Putamen (tissue), 1 donor: ENCODE measurements at places on chromosomes 3 and 15.

DNA sequence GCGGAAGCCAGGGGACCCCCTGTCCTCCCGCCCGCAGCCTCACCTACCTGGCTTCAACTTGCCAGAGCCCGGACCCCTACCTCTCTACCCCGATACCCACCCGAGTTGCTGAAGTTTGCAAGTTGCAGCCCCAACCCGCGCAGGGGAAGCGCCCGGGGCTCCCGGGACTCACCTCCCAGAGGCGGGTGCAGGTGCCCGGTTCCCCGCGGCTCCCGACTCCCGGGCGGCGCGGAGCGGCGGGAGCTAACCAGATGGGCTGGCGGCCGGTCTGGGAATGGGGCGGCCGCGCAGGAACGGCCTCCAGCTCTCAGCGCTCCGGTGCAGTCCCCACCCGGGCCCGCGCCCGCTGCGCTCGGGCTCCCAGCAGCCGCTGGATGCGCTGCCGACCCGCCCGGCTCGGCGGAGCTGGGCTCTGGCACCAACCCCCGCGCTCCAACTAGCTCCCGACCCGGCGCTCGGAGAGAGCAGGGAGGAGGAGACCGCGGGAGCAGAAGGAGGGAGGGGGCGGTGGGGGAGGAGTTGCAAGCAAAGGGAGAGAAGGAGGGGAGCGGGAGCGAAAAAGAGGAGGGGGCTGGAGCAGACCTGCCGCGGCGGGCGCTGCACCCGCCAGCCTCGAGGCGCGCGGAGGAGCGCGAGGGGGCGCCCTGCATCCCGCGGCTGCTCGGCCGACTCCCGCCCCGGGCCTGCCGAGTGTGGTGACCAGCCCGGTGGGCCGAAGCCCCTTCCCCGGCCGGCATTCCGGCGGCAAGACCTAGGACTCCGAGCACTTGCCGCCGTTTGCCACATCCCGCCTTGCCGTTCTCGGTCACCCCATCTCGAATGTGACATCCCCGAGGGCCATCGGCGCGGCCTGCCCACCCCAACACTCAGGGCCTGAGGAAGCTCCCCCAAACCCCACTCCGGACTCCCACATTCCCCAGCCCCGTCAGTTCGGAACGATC, at the start of gene SEMA5B:
TSS of gene SEMA5B (minus strand) at position 472 of the 941 bp plus-strand sequence. CDS start 66,500 bp downstream, outside the sequence.
- peak; percentile 17 for DNase-seq

- no peak for DNase-seq
Observed at GRCh38 chr15:85874236-85874635, 79.5 kb upstream of the KLHL25 start.

DNA sequence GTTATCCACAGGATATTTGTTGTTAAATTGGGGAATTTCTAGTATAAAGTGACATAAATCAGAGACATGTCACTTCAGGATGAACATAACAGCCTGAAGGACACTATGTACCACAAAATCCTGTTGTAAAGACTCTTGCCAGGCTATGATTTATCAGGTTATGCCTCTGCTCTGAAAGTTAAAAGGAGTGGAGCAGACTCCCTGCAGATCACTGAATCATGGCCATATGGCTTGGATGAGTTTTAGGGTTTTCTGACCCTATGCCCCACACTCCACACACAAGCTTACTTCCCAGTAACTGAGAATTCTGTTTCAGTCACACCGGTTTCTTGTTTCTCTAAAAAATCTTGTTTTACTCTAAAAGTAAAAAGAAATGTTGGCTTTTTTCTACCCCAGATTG, 869.4 kb downstream of the NAALADL2 start:
- DNase-seq = no peak

- peak; percentile 15 for DNase-seq
Observed at GRCh38 chr3:197847866-197848401, 56.9 kb downstream of the LRCH3 start.

GRCh38 chr3:176174060-176174459, 1023.2 kb downstream of the TBL1XR1 start:
- DNase-seq = no peak

DNA sequence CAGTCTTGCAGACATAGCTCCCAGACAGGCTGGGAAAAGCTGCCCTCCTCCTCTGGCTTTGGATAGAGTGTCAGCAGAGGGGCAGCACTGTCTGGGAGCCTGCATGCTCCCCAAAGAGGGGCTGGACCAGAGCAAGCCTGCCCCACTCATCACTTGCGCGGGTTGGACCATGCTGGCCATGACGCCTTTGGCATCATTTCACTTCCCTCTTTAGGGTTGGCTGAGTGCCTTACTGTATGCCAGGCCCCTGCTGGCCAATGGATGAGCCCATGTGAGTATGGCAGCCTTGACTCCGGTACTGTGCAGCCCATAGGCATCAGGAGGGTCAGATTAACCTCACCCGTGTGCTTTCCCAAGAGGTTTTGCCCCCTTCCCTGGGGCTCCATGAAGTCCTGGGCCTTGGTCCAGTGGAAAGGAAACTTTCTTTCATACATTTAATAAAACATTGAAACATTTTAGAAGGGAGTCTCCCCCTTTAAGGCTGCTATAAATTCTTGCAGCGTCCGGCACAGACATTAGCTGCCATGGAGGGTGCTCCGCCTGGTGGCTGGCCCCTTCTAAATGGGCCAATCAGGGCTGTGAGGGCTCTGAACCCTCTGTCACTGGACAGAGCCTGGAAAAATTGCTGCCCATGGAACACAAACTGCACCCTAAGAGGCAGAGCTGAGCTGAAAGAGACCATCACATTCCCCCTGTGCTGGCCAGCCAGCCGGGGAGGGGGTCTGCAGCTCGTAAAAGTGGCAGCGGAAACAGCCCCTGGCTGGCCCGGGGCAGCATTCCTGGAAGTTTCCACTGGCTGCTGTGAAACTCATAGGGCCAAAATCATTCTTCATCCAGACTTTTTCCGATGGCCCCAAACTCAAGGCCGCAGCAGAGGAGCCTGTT, 20.8 kb upstream of the DUSP7 start:
- no peak for DNase-seq

DNA sequence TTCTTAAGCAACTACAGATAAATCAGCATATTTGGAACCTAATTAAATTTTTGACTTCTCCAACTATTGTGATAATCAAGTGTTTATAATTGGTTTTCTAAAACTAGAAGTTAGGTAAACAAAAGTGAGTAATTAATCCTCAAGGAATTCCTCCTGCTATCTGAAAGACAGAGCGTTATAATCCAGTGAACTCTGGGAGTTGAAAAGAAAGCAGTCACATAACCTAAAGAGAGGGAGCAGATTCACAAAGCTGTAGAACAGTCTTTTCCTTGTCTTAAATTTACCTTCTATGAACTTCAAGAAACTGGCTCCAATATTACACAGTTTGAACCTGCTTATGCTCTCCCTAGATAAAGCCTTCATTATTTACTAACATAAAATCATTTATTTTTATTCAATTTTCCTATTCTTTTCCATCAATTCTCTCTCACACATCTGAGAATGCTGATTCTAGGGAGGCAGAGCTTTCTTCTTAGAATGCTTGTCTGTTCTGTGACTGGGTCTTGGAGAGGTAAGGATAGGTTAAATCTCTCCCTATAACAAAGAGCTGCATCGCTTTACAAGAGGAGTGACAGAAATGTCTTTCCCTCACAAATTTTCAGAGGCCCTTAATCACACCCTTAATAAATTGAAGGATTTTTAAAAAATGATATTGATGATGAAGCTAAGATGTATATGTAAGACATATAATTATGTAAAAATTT, 132.8 kb downstream of the TUSC7 start:
- DNase-seq = no peak

DNA sequence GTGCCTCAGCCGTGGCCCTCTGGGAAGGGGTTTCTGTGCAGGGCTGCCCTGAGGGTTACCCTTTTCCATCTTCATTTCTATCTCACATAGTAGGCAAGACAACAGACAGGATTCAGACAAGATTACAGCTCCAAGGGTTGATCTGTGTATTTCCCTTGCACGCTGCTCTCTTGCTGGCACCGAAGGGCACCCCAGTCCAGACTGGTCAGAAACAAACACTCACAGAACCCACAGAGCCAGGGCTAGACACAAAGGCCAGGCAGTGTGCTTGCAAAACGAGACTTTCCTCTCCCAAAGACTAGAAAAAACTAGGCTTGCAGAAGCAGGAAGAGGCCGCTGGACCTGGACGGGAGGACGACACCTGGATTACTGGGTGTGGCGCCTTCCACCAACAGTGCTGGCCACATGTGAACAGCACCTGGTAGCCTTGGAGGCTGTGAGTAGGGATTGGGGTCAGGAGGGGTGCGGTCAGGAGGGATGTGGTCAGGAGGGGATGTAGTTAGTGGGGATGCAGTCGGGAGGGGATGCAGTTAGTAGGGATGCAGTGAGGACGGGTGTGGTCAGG, 96.8 kb downstream of the BDH1 start:
- DNase-seq = no peak

GRCh38 chr3:8739757-8740504, 6.3 kb downstream of the CAV3 start:
- DNase-seq = no peak

- no peak for DNase-seq
Observed at GRCh38 chr3:11250902-11251806, 21.0 kb upstream of the ATG7 start.

DNA sequence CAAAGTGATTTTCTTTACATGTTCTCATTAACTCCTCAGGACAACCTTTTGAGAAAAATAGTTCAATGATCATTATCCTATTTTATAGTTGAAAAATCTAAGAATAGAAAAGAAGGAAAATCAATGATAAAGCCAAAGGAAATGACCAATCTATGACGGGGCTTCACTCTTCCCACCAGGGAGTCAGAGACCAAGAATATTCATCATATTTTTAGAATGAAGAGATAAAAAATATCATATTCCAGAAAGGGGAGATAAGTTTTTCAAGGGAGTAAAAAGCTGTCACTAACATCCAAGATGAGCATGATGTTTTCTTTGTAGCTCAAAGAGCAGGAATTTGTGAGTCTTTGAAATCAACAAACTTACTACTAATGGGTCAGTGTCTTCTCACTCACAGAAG, 71.5 kb upstream of the LPP start:
- no peak for DNase-seq

DNA sequence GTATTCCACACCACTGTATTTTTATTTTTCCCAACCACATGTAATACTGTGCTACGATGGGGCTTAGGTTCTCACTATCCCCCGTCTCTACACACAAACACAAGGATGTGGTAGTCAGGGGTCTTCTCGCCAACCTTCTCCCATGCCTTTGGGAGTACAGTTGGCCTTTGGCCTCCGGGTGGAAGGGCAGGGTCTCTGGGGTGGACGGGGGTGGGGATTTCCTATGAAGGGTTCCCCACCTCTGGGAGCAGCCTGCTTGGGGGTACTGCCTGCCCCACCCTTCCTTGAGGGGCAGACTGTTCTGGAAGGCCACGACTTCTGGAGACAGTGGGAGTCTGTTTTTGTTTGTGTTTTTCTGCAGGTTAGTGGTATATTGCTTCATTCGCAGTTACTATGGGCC, 21.3 kb upstream of the RAD18 start:
- no peak for DNase-seq

DNA sequence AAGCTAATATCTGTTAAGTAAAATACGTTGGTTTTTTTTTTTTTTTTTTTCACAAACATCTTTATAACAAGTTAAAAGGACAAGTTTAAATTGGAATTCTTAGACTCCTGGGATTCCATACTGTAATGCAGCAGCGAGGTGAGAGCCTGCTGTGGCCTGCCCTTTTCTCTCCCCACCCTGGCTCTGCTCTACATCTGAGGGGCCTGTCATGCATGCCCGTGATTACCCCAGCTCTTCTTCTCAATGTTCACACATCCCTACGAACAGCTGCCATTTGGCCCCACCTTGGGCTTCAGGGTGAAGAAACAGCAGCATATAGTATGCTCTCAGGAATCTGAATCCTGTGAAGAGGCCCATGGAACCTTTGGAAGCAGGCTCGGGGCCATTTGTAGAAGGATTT, 14.7 kb downstream of the CFAP91 start:
- no peak for DNase-seq

- no peak for DNase-seq
Observed at GRCh38 chr3:63980830-63981498, 42.3 kb downstream of the PSMD6 start.

- no peak for DNase-seq
Observed at GRCh38 chr15:94722024-94722636, 490.8 kb downstream of the MCTP2 start.

- no peak for DNase-seq
Observed at GRCh38 chr15:66404532-66404931, 17.8 kb downstream of the MAP2K1 start.

DNA sequence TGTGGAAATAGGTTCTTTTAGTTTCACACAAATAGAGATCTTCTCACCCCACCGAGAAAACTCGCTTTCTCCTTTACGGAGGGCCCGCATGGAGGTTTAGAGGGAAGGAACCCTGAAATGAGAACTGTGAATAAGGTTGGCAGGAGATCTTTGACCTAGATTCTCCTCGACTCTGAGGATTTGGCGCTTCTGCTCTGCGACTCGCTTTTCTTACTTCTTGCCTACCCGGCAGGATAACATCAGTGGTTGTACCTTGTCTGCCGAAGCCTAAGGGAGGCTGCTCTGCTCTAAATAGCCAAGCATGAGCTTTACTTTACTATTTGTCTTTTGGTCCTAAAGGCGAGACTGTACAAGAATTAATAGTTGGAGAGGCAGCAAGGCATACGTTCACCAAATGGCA, 473.3 kb upstream of the TPRG1 start:
- DNase-seq = no peak

GRCh38 chr3:126537730-126538281, 13.9 kb downstream of the CHST13 start:
- DNase-seq = no peak
